ENCODE measurements at places on chromosomes 6 and 20.

- no peak for DNase-seq
These were observed 155.3 kb downstream of the DHX35 start for GRCh38 chr20:39117491-39117890.

DNA sequence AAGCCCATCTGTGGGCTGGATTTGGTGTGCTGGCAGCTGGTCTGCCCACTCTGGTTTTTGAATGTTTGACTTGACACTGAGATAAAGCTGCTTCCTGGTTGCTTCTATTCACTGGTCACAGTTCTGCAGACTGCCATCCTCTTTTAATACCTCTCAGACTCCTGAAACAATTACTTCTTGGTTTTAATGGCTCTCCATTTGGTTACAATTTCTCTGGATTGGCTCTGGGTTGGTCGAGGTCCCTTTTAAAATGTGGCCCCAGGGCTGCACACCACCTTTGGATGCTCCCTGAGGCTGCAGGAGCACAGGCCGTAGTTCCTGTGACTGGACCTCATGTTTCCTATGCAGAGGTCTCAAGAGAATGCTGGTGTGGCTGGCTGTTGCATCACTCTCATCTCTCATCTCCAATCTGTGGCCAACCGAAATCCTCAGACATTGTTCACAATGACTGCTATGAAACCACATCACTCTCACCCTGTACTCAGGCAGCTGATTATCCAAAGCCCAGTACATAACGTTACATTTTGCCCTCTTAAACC is 98.5 kb downstream of the INSM1 start:
- DNase-seq = no peak

DNA sequence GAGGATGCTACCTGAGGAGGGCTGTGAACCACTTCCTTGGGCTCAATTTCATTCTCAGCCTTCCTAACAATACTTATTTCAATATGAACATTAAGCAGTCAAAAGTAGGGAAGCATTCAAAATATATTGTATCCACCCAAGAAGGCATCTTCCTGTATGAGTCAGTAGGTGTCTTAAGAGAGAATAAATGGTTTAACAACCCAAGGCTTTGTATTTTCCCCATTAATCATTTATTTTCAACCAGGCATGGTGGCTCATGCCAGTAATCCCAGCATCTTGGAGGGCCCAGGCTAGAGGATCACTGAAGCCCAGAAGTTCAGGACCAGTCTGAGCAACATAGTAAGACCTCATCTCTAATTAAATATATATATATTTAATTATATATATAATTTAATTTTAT is 74.5 kb upstream of the MARCKS start:
- no peak for DNase-seq

DNA sequence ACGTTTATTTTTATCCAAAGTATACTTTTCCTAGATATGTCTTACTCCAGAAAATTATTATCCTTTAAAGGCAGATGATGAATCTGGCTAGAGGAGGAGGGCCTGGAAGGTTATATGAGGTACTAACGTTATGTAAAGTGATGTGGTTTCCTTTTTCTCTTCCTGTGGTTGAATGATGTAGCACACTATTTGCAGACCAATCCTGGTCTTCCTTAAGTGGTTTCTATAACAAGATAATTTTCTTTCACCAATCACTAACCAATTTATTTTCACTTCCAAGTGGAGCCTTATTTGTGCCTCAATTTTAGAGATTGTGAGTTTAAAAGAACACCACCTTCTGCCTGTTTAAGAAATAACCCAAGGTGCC is 154.6 kb upstream of the SOX4 start:
- no peak for DNase-seq

GRCh38 chr20:50138120-50138478 is 15.4 kb downstream of the PEDS1 start:
- DNase-seq = no peak

- no peak for DNase-seq
These were observed 6.0 kb downstream of the RGS17 start for GRCh38 chr6:153125032-153125431.

DNA sequence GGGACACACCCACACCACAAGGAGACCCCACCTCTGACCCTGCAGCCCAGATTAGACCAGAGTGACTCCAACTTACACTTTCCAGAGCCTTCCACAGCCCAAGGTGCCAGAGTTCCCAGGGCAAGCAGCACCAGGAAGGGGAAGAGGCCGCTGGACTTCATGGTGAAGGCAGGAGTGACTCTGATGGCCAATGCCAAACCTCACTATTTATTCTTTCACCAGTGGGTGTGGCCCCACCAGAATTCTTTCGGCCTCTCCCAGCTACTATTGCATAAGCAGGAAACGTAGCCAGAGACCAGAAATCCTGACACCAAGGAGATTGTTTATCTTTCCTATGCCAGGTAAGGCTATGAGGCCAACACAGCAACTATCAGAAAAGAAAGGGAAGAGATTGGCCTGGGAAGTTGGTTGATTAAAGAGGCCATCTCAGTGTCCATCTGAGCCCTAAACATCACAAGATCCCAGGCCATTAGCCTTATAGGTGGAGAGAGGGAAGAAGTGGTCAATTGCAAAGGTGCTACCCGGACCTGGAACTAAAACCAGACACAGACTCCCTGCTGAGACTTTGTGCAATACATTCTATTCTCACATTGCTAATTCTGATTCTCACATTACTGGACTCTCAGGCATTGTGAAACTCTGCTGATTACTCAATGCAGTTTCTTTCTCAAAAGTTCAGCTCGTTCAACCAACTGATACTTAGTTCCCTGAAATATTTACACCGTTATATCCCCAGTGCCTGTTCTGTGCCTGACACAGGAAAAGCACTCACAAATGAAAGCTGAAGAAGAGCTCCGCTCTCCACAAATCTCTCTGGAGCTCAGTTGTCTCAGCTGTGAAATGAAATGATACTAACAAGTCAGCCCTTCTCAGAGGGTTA is at the start of gene SLPI:
Gene SLPI, minus strand, starts transcription at position 182 of the 880 bp plus-strand sequence. Its CDS starts 21 bp downstream, at position 161.
- no peak for DNase-seq

- DNase-seq = no peak
These were observed 802 bp upstream of the NRN1 start for GRCh38 chr6:6007366-6008088.

GRCh38 chr6:49915035-49915434 is 48.7 kb upstream of the CRISP1 start:
- DNase-seq = no peak

- no peak for DNase-seq
These were observed 93.7 kb downstream of the SSR1 start for GRCh38 chr6:7219310-7219709.

Measured in activated naive CD8-positive, alpha-beta T cell treated with anti-CD3 and anti-CD28 coated beads, Interleukin-2, amount 50 U/mL, for 16 hours (primary cell).